Inflammatory macrophage treated with lipopolysaccharide for 4 hours (primary cell): ENCODE measurements at places on chromosomes 16 and 17.

GRCh38 chr17:4852567-4853207 lies 19.5 kb downstream of the MINK1 start:
- DNase-seq, result no peak

DNA sequence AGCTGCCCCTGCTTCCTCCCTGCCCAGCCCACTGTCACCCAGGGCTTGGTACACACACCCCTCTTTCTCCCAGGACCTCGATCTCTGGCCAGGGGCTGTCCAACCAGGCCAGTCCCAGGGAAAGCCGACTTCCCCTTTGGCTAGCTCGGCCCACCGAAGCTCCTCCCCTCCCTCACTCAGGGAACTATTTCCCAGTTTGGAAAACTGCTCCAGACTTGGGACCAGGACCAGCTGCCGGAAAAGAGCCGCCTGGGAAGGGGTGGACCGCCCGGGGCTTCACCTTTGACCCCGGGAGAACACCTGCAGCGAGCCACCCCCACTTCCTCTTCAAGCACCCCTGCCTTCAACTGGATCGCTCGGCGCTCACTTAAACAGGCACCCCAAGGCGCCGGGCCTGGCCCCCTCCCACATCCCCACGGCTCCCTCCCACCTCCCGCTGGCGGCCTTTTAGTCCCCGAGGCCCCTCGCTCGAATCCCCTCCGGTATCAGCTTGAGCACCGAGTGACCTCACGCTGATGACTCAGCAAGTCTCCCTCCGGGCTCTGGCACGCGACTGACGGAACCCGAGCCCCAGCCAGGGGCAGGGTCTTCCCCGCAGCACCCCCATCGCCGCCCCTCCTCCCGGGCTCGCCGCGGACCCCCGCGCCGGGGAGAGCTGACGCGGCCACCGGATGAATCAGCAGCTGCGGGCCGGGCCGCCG lies 934 bp downstream of the MAFG start:
- peak; percentile 77 for DNase-seq

DNA sequence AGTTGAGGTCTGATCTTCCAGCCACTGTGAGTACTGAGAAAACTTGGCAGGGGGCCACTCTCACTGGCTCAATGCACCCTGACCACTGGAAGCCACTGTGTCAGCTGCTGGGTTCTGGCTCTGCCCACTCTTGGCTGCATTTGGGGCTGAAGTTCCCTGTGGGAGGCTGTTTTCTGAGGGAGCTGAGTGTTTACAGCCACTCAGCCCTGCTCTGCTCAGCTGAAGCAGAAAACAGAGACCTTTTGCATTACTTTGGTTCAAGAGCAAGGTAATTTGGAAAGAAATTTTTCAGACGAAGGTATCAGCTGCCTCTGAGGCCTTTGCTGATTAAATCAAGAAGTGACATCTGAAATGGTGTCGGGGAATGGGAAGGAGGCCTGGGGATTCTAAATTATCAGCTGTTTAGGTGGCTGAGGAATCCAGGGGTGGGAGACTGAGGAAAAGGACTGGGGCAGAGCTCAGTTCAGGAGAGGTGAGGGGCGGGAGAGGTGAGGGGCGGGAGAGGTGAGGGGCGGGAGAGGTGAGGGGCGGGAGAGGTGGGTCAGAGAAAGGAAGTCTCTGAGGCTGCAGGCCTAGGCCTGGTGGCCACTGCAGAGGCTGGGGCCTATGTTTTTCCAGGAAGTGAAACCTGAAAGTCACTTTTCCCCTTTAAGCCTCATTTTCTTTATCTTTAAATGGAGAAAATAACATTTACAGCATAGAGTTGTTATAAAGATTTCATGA lies at the start of gene ACSM5:
Gene ACSM5 (plus strand): TSS at position 137 of the 723 bp plus-strand sequence. CDS start 1,951 bp downstream, outside the sequence.
- DNase-seq, result peak; percentile 76

DNA sequence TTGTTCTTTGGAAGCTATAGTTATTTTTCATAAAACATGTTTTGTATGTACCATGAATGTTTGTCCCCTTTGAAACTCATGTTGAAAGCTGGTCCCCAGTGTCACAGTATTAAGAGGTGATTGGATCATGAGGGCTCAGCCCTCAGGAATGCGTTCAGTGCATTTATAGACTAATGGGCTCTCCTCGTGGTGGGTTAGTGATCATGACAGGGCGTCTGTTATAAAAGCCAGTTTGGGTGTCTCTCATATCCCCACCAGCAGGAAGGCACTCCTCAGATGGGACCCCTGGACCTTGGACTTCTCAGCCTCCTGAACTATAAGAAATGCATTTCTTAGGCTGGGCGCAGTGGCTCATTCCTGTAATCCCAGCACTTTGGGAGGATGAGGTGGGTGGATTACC lies 10.4 kb downstream of the BANP start:
- no peak for DNase-seq

GRCh38 chr17:68516732-68517131 lies 4.5 kb downstream of the PRKAR1A start:
- DNase-seq, result no peak

GRCh38 chr16:56428091-56428490 lies 2.7 kb upstream of the AMFR start:
- peak; percentile 81 for DNase-seq

DNA sequence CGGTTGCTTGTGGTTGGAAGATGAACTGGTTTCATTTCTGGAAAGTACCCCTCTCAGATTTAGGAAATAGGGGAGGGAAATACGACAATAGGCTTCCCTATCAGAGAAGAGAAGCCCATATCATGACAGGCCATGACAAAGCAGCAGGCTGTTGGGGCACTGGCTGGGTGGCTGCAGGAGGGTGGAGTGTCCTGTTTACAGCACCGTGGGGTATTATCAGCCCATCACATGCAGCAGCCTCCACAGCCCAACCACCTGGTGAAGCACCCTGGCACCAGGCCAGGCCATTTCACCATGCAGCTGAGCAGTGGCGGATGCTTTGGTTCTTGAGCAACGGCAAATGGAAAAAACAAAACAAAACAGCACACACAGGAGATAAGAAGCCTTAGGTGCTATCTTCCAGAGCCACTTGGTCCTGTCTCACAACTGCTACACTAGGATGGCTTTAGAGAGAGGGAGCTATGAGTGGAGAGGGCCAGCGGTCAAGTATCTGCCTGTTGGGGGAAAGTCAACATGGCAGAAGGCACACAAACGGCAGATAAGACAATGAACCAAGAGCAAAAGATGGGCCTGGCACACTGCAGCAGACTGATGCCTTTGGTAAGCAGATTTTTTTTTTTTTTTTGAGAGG lies 24.2 kb downstream of the FAM117A start:
- DNase-seq, result peak; percentile 86

GRCh38 chr16:57028086-57028485 lies 38.7 kb downstream of the NLRC5 start:
- DNase-seq, result no peak

GRCh38 chr16:88264641-88265285 lies 118.0 kb upstream of the ZNF469 start:
- peak; percentile 99 for DNase-seq
